ENCODE measurements at places on chromosomes 7 and 10. TPM values are rescaled to one million over a fixed set of nuclear protein-coding genes. Genes with fewer than 3 reads are reported as not detected.
A peak's percentile ranks its signal among the peaks of the same experiment; 100 is the strongest.

Gene FAM237B
- total RNA-seq, result not detected

Gene MMRN2
- total RNA-seq, result 96.3 TPM

Gene ZFAND2A
- total RNA-seq, result 14.1 TPM

Gene VSTM2A
- total RNA-seq, result not detected

Gene ZNF37A
- 6.5 TPM for total RNA-seq

Gene TMEM184A
- total RNA-seq, result under 0.01 TPM

Gene OR2A42
- not detected for total RNA-seq

DNA sequence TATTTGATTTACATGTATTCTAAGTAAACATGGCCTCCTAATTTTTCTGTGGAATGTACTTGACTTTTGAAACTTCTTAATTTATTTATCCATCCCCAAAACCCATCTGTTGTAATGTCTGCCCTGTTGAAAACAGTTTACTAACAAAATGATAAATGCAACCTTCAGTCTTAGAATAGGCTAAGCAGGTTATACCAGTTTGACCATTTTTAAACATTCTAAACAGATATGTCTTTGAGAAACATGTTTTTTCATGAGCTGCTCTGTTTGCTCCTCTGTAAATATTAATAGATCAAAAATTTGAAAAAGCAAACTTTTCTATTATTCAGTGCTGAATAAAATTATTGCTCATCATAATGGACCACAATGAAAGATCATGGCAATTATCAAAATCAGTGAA, 33.4 kb upstream of the NRBF2 start:
- DNase-seq, result no peak

DNA sequence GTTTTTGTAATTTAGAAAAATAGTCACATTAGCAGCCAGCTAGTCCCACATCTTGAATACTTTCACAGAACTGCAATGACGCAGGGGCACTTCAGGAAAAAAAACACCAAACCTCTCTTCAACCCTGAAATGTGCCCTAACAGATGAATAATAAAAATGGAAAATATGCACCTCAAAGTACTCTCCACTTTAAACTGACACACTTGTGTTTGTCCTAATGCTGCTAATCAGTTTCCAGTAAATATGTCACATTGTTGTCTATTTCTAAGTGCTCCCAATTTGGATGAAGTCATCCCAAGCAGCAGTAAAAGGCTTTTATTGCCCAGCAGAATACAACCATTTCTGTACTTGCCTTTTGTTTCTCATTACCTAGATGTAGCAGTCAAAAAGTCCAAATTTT, 86.7 kb downstream of the PARD3 start:
- DNase-seq, result no peak

DNA sequence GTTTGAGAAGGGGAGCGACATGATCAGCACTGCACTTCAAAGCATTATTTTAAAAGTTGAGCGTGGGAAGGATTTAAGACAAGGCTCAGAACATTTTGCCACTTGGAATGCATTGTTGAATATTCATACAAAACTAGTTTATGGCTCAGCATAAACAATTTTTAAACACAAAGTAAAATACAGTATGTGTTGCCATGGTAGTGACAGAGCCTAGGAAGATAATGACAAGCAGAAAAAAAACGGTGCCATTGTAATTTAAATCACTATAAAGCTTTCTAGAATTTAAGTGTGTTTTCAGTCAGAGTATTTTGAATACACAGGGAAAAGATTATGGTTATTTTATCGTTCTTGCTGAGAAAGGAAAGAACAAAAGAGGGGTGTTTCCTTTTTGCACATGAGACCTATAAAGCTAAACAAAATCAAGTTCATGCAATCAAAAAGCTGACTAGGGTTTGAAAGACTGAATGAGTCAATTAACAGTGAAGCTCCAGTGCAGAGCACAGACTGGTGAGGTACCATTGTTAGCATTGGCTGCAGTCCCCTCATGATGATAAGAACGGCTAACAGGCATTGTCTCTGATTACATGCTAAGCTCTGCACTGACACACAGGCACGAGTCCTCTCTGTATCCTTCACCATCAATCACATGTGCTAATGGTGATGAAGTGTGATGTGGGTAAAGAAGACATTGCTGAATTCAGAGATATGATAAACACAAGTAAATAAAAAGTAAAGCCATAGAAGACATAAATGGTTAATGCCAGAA, 181.9 kb upstream of the VSTM2A start:
- DNase-seq, result no peak

DNA sequence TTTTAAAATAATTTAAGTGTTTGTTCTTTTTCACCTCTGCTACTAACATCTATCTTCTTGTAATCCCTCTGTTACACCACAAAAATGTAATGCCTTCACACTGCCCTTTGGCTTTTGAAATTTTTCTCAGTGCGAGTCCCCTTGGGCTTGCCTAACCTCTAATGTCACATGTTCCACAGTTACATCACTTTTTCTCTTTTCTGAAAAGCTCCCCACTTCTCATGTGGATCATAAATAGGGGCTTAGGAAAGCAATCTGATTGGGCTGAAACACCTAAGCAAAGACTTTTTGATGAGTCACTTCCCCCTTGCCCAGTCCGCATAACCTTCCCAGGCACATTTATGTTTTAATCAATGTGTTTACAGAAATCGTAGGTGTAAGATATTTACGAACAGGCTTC, 288.2 kb downstream of the IPMK start:
- no peak for DNase-seq

GRCh38 chr7:84219310-84219709, 24.7 kb upstream of the SEMA3A start:
- no peak for DNase-seq

- DNase-seq, result no peak
Measured at GRCh38 chr10:49651917-49652316, 27.5 kb upstream of the C10orf53 start.

DNA sequence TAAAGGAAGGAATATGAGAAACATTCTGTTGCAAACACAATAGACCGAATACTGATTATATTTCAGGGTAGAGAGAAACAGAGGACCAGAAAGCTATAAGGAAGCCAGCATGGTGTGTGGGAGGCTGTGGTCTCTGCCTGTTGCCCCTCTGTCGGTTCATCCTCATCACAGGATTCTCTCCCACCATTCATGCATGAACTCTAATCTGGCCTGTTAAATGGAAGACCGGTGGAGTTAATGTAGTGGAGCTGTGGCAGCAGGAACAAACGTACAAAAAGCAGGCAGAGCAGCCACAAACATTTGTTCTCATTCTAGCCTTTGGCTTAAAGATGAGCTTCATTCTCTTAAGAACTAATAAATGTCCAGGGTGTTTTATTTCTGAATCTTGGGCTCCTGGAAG, 902.4 kb downstream of the LRMDA start:
- no peak for DNase-seq

GRCh38 chr7:2554661-2555111, 638 bp downstream of the BRAT1 start:
- DNase-seq, result peak; percentile 28

DNA sequence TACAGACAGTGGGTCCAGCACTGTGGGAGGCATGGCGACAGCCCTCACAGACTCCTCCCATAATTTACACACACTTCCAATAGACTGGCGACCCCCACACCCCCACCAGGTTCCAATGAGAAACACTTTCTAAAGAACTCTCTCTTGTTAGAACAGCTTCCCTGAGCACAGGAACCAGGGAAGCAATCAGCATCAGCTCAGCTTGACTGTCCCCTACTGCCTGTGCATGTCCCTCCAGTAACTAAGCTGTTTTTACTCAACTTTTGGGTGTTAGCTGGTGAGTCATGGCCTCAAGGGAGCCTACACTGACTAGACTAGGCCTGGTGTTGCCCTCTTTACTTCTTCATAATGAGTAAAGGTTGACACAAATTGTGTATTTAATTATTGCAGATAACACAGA, 32.6 kb upstream of the HERPUD2 start:
- DNase-seq, result no peak

GRCh38 chr10:543862-544822, 145.3 kb downstream of the DIP2C start:
- DNase-seq, result no peak

GRCh38 chr10:121365566-121365965, 232.7 kb downstream of the FGFR2 start:
- DNase-seq, result no peak

- peak; percentile 37 for DNase-seq
Measured at GRCh38 chr7:116561697-116562483, 37.1 kb downstream of the CAV1 start.

DNA sequence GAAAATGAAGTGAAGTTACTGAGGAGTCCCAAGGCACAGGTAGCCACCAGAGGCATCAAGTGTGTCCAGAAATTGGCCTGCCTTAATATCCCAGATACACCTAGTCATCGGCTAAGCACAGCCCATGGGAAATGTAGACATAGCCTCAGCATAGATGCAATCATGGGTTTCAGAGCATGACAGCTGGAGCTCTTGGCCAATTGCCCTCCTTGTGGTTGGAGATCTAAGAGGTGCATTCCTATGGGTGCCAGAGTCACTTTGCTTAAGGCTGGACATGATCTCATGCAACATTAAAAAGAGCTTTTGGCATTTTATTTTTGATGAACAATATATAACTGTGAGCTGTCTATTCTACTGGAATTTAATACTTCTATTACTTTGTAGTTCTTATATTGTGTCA, 758.0 kb upstream of the LRRTM3 start:
- no peak for DNase-seq

GRCh38 chr10:120415709-120416330, 41.2 kb upstream of the PLPP4 start:
- peak; percentile 55 for DNase-seq

- DNase-seq, result no peak
Measured at GRCh38 chr7:81816312-81816711, 46.5 kb upstream of the HGF start.

Measured in lung microvascular endothelial cell (primary cell).